Tibial nerve (tissue), 4 donors: ENCODE measurements at places on chromosomes 6 and 20. TPM values are rescaled to one million over a fixed set of nuclear protein-coding genes. Genes with fewer than 3 reads are reported as not detected.

Gene CDK5RAP1
- 36.7 TPM for total RNA-seq

Gene EPPIN
- not detected for total RNA-seq

Gene ELOVL5
- 97.0 TPM for total RNA-seq

Gene FYN
- 182 TPM for total RNA-seq

Gene FILIP1
- total RNA-seq, result 14.4 TPM

Gene SAMD3
- total RNA-seq, result 4.0 TPM

GRCh38 chr6:34011264-34011663 is 134.6 kb downstream of the GRM4 start:
- DNase-seq, result no peak

GRCh38 chr6:151722342-151722741 is 85.1 kb upstream of the ESR1 start:
- DNase-seq, result no peak

DNA sequence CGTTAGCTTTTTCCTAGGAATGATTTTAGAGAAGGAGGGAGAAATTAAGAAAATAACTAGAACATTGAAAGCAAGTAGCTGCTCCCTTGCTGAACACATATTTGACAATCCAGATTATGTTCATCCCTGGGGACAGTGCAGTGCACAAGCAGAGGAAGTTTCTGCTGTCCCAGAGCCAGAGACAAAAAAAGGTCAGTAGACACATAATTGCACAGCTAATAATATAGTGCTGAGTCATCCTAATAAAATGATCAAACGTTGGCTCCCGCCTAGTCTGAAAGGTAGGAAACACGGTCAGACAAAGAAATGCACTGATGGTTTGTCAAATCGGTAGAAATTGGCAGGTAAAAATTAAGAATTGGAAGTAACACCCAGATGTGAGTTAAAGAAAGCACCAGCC is 21.7 kb upstream of the SSTR4 start:
- DNase-seq, result no peak

DNA sequence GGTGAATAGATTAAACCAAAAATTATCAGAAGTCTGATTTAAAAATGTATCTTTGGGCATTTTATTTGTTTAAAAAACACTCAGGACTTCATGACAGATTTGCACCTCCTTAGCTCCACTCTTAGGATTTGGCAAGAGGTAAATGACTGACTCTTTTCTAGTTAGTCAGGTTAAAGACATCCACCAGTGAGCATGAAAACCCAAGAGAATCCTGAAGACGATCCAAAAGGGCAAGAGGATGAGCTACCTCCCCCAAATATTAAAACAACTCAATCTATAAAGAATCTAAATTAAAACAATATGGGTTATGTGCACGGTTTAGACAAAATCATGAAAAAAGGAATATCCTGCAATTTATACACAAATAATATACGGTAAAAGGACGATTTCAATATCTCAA is 89.4 kb upstream of the OPRM1 start:
- DNase-seq, result no peak

GRCh38 chr20:13317439-13317838 is 96.4 kb downstream of the ISM1 start:
- no peak for DNase-seq

GRCh38 chr20:62575976-62576722 is 66.2 kb upstream of the SLCO4A1 start:
- no peak for DNase-seq
